ENCODE measurements at places on chromosomes 16 and 17.

GRCh38 chr16:87585442-87586200 lies 16.7 kb upstream of the JPH3 start:
- DNase-seq: no peak

DNA sequence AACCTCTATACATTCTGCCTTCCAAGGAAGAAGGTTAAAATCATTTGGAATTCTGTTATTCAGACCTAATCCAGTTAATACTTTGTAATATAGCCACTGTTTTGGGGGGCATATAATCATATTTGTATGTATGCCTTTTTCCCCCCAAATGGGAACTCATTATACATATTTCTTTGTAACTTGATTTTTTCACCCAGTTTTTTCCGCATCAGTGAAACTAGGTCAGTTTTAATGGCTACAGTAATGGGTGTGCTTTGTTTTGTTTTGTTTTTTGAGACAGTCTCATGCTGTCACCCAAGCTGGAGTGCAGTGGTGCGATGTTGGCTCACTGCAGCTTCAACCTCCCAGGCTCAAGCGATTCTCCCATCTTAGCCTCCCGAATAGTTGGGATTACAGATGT lies 54.9 kb downstream of the WWP2 start:
- no peak for DNase-seq

DNA sequence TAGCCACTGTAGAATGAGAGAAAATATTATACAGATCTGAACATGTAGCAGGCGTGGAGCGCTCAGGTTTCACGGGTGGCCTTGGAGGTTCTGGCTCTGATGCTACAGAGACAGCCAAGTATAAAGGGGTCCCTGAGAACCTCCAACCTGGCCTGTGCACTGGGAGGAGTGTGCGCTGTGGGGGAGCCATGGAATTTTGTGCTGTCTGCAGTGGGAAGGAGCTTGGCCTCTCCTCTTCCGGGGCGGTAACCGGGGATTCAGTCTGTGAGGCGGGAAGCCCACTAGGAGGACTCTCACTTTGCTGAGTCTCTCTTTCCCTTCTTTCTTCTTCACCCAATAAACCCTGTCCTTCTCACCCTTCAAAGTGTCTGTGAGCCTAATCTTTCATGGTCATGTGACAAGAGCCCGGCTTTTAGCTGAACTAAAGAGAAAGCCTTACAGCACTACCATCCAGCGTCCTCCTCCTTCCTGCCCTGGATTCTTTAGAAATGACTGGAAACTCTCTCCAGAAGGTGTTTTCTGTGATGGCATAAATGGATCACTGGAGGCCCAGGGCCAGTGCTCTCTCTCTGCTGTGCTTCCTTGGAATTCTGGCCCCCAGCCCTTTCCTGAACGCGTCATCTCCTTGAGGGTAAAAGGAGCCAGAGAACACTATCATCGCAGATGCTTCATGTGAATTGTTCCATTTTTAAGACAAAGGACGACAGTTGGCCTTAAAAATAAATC lies 232.1 kb upstream of the CACNG5 start:
- no peak for DNase-seq

- DNase-seq: no peak
These were observed 527 bp downstream of the UNC45B start for GRCh38 chr17:35148144-35148543.

DNA sequence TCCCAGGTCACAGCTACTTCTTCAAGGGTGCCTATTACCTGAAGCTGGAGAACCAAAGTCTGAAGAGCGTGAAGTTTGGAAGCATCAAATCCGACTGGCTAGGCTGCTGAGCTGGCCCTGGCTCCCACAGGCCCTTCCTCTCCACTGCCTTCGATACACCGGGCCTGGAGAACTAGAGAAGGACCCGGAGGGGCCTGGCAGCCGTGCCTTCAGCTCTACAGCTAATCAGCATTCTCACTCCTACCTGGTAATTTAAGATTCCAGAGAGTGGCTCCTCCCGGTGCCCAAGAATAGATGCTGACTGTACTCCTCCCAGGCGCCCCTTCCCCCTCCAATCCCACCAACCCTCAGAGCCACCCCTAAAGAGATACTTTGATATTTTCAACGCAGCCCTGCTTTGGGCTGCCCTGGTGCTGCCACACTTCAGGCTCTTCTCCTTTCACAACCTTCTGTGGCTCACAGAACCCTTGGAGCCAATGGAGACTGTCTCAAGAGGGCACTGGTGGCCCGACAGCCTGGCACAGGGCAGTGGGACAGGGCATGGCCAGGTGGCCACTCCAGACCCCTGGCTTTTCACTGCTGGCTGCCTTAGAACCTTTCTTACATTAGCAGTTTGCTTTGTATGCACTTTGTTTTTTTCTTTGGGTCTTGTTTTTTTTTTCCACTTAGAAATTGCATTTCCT lies 3.4 kb upstream of the LPCAT2 start:
- DNase-seq: no peak

- no peak for DNase-seq
These were observed 14.7 kb upstream of the BCAR1 start for GRCh38 chr16:75265911-75266701.

- no peak for DNase-seq
These were observed 50.6 kb downstream of the MARF1 start for GRCh38 chr16:15592324-15592723.

GRCh38 chr17:13403982-13404946 lies 197.5 kb downstream of the HS3ST3A1 start:
- DNase-seq: no peak

DNA sequence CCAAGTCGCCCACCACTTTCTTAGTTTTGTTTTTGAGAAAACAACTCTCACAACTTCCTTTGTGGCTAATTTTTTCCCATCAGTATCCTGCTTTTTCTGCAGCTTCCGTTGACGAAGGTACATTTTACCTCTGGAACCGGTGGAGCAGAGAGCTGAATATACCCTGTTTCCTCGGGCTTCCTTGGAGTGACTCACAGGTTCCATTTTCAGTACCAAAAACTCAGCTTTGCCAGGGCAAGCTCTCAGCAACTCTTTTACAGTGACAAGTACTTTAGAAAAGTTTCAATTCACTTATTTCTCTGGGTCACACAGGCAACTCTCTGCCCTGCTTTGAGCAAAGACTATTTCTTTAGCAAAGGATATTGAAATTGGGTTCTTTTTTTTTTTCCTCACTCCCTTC lies 318.9 kb downstream of the SNX29 start:
- no peak for DNase-seq

GRCh38 chr16:73048292-73049080 lies 558 bp upstream of the ZFHX3 start:
- no peak for DNase-seq

- DNase-seq: no peak
These were observed 11.2 kb upstream of the ORAI3 start for GRCh38 chr16:30937692-30938091.

DNA sequence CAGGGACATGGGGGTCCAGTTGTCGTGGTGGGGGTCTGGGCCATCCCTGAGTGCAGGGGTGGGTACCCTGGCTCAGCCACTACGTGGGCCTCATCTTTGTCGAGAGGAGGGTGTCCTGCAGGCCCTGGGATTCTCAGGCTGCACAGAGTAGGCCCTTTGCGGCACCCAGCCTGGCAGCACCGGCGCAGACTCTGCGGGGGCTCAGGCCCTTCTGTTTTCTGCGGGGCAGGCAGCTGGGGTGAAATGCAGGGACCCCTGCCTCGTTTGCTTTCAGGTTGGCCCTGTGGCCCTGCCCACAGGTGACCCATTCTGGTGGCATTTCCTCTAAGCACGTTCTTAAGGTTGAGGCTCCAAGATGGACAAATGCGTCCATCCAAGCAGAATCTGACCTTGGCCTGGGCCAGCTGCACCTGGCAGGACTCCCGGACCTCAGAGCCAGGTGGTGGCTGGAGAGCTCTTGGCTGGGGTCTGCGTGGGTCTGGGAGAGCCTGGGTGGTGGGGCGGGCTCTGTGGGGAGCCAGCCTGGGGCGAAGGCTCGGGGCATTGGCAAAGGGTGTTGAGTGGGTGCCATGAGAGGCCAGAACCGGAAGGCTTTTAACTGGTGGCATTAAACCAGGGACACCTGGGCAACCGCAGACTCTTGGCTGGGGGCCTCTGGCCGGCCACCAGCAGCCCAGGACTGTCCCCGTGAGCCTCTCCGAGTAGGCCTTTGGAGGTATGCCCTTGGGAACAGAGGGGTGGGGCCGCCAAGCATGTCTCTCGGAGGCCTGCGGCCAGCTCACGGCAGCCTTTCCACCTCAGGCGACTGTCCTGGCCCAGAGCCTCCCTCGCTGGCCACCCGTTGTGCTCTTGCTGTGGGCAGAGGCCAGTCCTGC lies 16.9 kb downstream of the PRSS27 start:
- no peak for DNase-seq

Measured in activated naive CD8-positive, alpha-beta T cell treated with anti-CD3 and anti-CD28 coated beads, Interleukin-2, amount 10 ng/mL, durations not matched to agents 7 days and 5 days (primary cell).